ENCODE measurements at places on chromosomes 2 and 18.
A peak's percentile ranks its signal among the peaks of the same experiment; 100 is the strongest.

DNA sequence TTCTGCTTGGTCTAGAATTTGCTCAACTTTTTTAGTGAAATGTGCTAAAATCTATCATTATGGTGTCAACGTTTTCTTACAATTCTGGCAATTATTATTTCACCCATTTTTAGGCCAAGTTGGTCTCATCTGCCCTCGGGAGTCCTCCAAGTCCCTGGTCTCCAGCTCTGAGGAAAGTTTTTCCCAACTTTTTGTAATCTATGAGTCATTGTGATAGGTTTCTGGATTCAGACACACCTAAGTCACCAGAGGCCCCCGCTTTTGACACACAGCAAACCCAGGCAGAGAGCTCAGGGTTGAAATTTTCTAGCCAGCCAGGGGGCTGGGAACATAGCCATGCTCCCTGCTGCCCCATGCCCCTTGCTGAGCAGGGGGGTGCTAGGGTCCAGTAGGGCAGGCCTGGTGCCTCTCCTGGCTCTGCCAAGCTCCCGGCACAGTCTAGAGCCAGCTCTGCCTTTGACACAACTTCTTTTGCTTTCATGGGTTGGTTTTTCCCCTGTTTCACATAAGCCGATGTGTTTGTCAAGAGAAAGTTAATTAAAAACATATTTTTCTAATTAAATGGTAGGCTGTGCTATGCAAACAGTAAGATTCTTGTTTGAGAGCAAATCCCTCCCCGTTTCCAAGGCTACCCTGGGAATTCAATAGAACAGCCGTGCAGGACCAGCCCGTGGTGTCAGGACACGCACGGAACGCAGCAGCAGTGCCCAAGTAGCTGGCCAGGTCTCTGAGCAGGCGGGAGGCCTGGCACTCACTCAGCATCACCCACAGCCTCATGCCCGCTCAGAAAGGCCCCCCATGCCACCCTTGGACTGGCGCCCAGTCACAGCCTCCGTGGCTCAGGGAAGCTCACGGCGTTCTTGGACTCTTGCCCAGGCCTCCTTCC is 25.5 kb upstream of the SNED1 start:
- no peaks in the 10 kb centered on the region for H3K36me3 ChIP-seq
- DNase-seq = no peak
- peaks cover 32% of the 10 kb centered on the region for H3K27me3 ChIP-seq
- H3K4me3 ChIP-seq = no peak overlapping the region

DNA sequence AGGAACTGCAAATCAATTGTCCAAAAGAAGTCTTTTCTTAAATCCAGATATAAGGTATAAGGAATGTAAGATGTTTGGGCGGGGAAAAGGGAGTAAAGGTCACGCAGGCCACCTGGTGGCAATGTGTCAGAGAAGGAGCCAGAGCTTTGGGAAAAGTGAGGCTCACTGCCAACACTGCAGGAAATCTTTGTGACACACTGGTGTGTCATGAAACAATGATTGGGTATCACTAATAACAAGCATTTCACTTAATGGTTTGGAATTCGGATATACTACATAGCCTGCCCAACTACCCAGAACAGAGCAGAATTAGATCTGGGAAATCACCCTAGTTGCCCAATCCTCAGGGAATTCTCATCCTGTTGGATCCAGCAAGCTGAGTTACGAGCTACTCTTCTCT is 61.0 kb downstream of the RBMS1 start:
- DNase-seq = no peak
- no peaks in the 10 kb centered on the region for H3K4me1 ChIP-seq
- no peak overlapping the region for H3K27ac ChIP-seq

DNA sequence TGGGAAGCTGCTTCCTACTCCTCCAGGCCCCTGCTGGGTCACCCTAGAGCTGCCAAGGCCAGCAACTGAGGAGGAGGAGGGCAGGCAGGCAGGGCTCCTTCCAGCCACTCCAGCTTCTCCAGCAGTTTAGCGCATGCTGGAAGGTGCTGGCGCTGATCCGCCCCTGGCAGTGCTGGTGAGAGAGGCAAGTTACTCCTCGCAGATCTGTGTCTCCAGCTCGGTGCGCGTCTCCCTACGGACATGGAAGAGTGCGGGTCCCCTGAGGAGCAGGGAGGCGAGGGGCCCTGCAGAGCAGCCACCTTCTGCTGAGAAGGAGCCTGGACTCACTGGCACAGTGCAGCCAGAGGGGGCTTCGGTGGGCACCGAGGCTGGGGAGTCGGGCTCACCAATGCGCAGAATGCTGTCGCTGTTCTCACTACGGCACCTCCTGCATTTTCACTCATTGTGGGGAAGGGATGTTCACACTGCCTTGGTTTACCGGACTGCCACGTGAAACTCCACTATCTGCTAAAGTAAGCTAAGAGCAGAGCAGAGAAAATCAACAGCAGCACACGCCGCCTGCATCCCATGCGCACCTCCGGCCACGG is 206.0 kb downstream of the HDAC4 start:
- H3K27me3 ChIP-seq = no peaks in the 10 kb centered on the region
- peak overlapping the region; percentile 30 for H3K27ac ChIP-seq
- H3K4me3 ChIP-seq = no peak overlapping the region
- H3K4me1 ChIP-seq = peaks cover 23% of the 10 kb centered on the region
- peaks cover 18% of the 10 kb centered on the region for H3K36me3 ChIP-seq

- no peak overlapping the region for H3K4me3 ChIP-seq
- no peaks in the 10 kb centered on the region for H3K27me3 ChIP-seq
- H3K27ac ChIP-seq = no peak overlapping the region
These were observed 11.8 kb upstream of the LHCGR start for GRCh38 chr2:48767330-48767729.

DNA sequence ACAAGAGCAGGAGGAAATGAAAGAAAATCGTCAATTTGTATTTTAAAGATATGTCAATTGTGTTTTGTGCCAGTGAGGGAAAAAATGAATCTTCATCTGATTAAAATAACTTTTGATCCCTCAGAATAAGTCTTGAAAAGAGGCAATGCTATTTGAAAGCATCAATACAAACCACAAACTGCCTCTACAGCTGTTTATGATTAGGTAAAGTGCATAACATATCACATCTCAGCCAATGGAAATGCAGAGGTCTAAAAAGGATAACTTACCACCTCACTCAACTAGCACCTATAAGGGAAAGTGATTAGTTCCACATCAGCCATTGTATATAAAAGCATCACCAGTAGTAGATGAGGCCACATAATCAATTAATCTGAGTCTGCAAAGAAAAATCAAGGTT is 492.2 kb upstream of the CDH2 start:
- H3K4me3 ChIP-seq = no peak overlapping the region
- no peaks in the 10 kb centered on the region for H3K4me1 ChIP-seq
- H3K36me3 ChIP-seq = no peaks in the 10 kb centered on the region
- H3K27ac ChIP-seq = no peak overlapping the region

- H3K36me3 ChIP-seq = no peaks in the 10 kb centered on the region
- H3K27ac ChIP-seq = no peak overlapping the region
- H3K4me1 ChIP-seq = no peaks in the 10 kb centered on the region
- H3K27me3 ChIP-seq = no peaks in the 10 kb centered on the region
- H3K4me3 ChIP-seq = no peak overlapping the region
These were observed 42.1 kb downstream of the CAPN13 start for GRCh38 chr2:30765191-30765590.

DNA sequence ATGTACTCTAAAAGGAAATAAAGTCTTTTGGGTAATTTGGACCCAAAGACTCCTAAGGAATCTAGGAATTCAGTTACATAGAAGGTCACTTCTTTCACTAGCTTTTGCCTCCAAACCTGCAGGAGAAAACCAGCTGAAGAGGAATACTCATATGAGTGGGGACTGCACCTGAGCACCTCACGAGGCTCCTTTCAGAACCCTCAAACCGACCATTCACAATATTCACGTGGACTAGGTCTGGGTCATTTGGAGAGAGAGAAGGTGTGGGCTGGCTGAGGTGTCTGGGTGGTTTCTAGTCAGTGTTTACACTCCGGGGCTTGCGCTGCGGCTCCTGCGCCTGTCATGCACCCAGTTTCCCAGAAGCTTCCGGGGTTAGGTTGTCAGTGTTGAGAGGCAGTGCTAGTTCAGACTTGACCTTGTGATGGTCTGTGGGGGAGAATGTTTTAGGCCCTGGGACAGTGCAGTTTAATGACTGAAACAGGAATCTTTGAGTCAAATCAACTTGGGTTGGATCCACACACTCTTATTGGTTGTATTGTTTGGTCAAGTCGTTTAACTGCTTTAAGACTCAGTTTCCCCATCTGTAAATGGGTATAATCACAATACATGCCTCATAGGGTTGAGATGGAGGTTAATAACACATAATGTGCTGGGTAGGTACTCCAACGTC is 78.4 kb downstream of the LIMS1 start:
- no peak overlapping the region for H3K27ac ChIP-seq
- H3K36me3 ChIP-seq = no peaks in the 10 kb centered on the region
- H3K27me3 ChIP-seq = no peaks in the 10 kb centered on the region
- no peak overlapping the region for H3K4me3 ChIP-seq

- H3K4me1 ChIP-seq = no peaks in the 10 kb centered on the region
- no peaks in the 10 kb centered on the region for H3K27me3 ChIP-seq
- no peak overlapping the region for H3K27ac ChIP-seq
These were observed 379.7 kb downstream of the ARL6IP6 start for GRCh38 chr2:153098073-153098472.

GRCh38 chr18:23056315-23056714 is 79.0 kb upstream of the CABLES1 start:
- peaks cover 5% of the 10 kb centered on the region for H3K4me1 ChIP-seq
- no peak for DNase-seq
- H3K27me3 ChIP-seq = no peaks in the 10 kb centered on the region
- no peak overlapping the region for H3K4me3 ChIP-seq
- H3K27ac ChIP-seq = no peak overlapping the region

- no peaks in the 10 kb centered on the region for H3K27me3 ChIP-seq
- no peaks in the 10 kb centered on the region for H3K36me3 ChIP-seq
- H3K27ac ChIP-seq = no peak overlapping the region
- H3K4me3 ChIP-seq = no peak overlapping the region
These were observed 113.5 kb downstream of the NEB start for GRCh38 chr2:151620761-151621160.

DNA sequence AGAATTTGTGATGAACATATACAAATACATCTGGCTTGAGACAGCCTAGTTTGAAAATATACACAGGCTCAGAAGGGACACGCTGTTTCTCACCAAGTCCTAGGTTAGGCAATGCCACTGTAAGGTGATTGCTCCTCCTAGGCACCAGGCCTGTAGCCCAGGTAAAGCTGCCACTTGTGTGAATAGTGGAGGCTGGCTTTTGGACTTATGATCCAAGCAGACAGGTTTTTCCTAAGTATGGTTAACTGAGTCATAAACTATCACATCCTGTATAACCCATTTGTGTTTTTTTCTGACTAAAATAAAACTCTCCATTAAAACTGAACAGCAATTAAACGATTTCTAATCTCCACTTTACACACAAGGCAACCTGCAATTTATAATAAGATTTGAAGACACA is 81.0 kb downstream of the SEMA4F start:
- no peaks in the 10 kb centered on the region for H3K36me3 ChIP-seq
- H3K27ac ChIP-seq = peak overlapping the region; percentile 53
- peaks cover 2% of the 10 kb centered on the region for H3K4me1 ChIP-seq

DNA sequence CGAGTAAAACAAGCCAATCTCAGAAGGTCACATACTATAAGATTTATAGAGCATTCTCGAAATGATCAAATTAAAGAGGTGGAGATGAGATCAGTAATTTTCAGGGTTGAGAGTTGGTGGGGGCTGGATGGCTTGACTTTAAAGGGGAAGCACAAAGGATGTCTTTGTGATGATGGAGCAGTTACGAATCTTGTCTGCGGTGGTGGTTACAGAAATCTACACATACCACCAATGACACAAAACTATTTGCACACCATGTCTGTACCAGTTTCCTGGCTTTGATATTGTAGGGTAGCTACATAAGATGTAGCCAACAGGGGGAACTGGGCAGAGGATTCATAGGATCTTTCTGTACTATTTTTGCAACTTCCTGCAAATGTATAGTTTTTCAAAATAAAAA is 190.6 kb upstream of the SMIM21 start:
- H3K4me3 ChIP-seq = no peak overlapping the region
- no peaks in the 10 kb centered on the region for H3K4me1 ChIP-seq
- H3K27me3 ChIP-seq = no peaks in the 10 kb centered on the region
- no peak for DNase-seq

GRCh38 chr2:24830351-24830750 is 37.1 kb downstream of the CENPO start:
- H3K27ac ChIP-seq = no peak overlapping the region
- DNase-seq = no peak
- no peak overlapping the region for H3K4me3 ChIP-seq
- H3K36me3 ChIP-seq = peaks cover 25% of the 10 kb centered on the region

DNA sequence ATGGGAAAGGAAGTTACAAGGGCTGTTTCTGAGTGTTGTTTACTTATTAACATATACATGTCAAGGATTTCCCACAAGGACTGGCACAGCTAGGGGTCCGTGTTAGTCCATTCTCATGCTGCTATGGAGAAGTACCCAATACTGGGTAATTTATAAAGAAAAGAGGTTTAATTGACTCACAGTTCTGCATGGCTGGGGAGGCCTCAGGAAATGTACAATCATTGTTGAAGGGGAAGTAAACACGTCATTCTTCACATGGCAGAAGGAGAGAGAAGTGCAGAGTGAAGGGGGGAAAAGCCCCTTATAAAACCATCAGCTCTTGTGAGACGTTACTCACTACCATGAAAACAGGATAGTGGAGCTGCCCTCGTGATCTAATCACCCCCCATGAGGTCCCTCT is 128.9 kb upstream of the CELF4 start:
- no peak for DNase-seq
- H3K4me1 ChIP-seq = no peaks in the 10 kb centered on the region
- no peaks in the 10 kb centered on the region for H3K36me3 ChIP-seq
- H3K27me3 ChIP-seq = no peaks in the 10 kb centered on the region
- no peak overlapping the region for H3K4me3 ChIP-seq
- no peak overlapping the region for H3K27ac ChIP-seq

- no peak overlapping the region for H3K27ac ChIP-seq
- peaks cover 4% of the 10 kb centered on the region for H3K4me1 ChIP-seq
- DNase-seq = no peak
These were observed 3.5 kb upstream of the CDC42EP3 start for GRCh38 chr2:37674946-37675345.

DNA sequence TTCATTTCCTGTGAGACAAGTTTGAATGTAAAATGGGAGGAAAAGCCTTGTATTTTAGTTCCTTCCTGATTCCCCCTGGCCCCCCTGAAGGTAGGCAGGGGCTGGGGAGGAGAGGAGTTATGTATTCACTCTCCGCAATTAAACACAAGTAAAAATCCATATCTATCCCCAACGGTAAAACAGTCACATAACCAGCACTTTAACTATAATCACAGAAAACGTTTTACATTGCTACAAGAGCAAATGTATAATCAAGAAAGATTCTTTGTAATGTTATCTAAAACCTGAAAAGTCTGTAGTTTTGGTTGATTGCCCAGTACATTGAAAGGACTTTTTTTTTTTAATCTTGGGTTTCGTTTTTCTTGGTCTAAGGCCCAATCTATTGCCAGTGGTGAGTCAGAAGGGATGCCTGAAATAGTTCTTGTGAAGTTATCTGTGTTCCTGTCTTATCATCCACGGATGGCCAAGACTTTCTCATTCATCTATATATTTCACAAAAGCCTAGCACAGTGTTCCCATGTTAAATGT is 34.5 kb upstream of the CCNYL1 start:
- no peaks in the 10 kb centered on the region for H3K36me3 ChIP-seq
- H3K27me3 ChIP-seq = no peaks in the 10 kb centered on the region
- DNase-seq = no peak
- H3K27ac ChIP-seq = no peak overlapping the region

- DNase-seq = no peak
- no peaks in the 10 kb centered on the region for H3K27me3 ChIP-seq
- H3K36me3 ChIP-seq = peaks cover 73% of the 10 kb centered on the region
- H3K27ac ChIP-seq = no peak overlapping the region
- no peaks in the 10 kb centered on the region for H3K4me1 ChIP-seq
These were observed 55.7 kb downstream of the MSH6 start for GRCh38 chr2:47838686-47839085.
